ENCODE measurements at places on chromosomes 3 and 15.

DNA sequence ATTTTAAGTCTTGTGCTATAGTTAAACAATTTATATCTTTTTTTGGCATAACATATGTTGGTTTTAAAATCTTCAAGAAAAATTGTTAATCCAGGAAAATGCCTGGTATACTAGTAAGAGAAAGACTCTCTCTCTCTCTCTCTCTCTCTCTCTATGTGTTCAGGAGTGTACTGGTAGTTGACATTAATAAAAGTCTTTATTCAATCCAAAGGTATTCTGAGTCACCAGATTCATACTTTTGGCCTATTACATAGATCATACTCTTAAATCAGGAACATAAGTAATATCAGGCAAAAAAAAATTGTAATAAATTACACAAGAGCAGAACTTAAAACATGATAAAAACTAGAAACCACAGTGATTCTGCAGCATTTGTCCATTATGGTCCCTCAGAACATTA lies 70.2 kb downstream of the TFG start:
- DNase-seq: no peak

GRCh38 chr15:52523647-52524046 lies 5.0 kb downstream of the MYO5A start:
- no peak for DNase-seq

DNA sequence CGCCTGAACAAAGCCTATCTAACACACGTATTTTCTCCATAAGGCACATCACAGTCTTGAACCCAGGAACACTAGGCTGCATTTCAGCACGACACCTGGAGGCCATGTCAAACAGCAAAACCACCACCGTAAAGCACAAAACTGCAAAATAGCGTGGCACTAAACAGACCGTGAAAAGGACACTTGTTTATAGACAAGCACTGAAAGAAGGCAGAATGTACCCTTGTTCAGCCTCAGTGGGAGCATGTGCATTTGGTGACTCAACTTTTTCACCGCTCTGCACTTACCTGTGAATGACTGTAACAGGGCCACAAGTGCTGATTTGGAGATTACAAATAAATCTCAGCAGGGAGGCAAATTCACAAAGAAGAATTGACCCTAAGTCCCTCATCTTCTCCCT lies 80.8 kb downstream of the ISG20 start:
- no peak for DNase-seq

GRCh38 chr15:55615445-55615844 lies 27.3 kb upstream of the PYGO1 start:
- DNase-seq: no peak

GRCh38 chr3:100609305-100609704 lies at the start of gene ADGRG7:
Gene ADGRG7 (plus strand): TSS chr3:100609601. CDS start chr3:100609857, 256 bp downstream.
- DNase-seq: no peak

DNA sequence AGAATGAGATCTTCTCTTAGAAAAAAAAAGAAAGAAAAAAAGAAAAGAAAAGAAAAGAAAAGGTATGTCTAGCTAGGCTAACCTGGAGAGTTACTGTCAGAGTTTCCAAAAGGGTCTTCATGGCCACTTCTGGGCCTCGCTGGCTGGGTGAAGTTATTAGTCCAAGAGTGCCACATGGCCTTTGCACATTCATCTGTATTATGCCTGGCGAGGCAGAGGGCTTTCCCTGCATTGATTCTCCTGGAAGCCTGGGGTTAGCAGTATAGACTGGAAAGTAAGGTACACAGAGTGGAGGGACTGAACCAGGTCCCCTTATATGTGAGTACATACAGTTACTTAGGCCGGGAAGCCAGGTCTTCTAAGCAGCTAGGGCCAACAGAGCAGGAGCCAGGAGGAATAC lies 54.8 kb upstream of the CGNL1 start:
- no peak for DNase-seq
